Common myeloid progenitor, CD34-positive (primary cell): ENCODE measurements at places on chromosomes 5 and 9.

GRCh38 chr9:109742776-109743348, 37.1 kb upstream of the PALM2AKAP2 start:
- no peaks in the 10 kb centered on the region for H3K36me3 ChIP-seq
- H3K4me3 ChIP-seq = no peak overlapping the region
- no peak for DNase-seq

DNA sequence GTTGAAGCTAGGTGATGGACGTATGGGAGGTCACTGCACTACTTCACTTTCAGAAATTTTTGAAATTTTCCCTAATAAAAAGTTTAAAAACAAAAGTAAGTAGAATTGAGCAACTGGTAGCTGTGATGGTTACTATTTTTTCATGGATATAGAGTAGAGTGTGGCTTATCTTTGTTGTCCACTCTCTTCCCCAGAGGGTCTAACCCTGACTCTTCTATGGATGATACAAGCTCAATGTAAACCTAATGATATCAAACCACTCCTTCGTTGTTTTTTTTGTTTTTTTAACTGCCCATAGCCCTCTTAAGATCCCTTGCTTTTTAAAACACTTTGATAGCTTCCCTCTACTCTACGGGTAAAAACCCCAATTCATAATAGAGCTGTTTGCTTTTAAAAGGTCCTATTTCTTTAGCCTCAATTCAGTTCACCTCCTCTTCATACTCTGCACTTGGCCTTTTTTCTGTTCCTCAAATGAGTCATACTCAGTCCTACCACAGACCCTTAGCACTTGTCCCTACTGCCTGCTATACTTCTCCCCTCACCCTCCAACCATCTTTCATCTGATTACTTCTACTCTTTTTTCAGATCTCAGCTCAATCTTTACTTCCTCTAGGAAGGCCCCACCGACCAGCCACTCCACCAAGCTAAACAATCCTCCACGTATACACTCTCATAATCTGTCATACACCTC, 2.6 kb downstream of the HDAC3 start:
- H3K4me3 ChIP-seq = no peak overlapping the region
- H3K27me3 ChIP-seq = no peaks in the 10 kb centered on the region
- no peak for DNase-seq
- H3K4me1 ChIP-seq = peaks cover 4% of the 10 kb centered on the region

DNA sequence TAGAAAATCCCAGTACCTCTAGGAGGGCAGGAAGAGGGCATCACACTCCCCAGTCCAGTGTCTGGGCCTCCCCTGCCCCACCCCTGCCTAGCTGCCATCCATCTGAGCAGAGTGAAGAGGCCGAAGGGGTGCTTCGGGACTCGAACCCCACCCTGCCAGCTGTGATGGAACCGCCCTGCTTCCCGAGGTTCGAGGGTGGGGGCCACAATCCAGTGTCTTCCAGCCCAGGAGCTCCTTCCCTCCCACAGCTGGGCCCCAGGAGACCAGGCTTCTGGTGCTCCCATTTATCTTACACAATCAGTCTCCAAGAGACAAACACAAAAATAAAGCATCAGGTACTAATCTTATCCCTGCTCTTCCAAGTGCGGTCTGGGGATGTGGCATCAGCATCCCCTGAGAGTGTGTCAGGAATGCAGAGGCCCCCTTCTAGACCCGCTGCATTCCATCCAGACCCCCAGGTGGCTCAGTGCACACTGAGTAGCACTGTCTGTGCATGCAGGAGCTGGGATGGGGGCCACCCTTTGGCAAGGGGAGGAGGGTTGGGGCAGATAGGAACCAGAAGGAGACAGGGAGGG, 122.8 kb upstream of the TBC1D2 start:
- H3K27ac ChIP-seq = no peak overlapping the region
- peaks cover 3% of the 10 kb centered on the region for H3K4me1 ChIP-seq
- H3K27me3 ChIP-seq = no peaks in the 10 kb centered on the region
- H3K4me3 ChIP-seq = no peak overlapping the region
- H3K36me3 ChIP-seq = no peaks in the 10 kb centered on the region

DNA sequence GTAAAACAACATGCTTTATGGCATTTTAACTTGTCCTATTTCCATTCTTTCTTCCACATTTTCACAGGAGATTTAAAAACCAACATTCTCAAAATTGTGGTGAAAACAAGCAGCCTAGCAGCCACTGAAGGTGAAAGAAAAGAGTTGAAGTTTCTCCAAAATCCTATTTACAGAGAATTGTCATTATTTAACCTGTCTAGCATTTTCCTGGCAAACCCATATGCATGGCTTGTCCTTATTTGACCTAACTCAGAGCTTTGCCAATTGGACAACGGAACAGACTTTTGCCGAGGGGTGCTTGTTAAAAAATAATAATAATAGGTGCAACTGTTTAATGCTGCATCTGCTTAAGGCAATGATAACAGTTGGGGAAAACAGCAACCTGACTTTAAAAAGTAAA, 80.4 kb upstream of the PCSK5 start:
- H3K36me3 ChIP-seq = no peaks in the 10 kb centered on the region
- no peak overlapping the region for H3K27ac ChIP-seq
- H3K27me3 ChIP-seq = no peaks in the 10 kb centered on the region
- no peak for DNase-seq
- H3K4me1 ChIP-seq = no peaks in the 10 kb centered on the region

DNA sequence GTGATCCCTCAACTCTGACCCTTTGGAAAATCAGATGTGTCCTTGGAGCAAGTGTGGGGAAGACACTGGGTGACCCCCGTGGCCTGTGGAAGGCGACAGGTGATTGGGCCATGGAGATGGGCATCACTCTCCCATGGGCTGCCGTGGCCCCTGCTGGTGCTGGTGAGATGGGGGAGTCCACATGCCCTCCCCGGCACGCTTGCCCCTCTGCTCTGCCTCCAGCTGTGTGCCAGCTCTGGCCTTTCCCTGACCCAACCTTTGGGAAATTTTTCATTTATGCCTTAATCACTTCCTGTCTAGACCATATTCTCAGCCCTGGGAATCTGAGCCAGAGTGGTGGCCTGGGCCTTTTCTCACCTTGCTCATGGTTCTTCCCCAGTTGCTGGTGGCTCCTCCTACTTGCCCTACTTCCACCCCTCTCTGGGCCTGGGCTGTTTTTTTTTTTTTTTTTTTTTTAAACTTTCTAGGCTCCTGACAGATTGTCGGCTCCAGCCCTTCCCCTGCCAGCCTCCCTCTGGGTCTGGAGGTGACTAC, 56.6 kb downstream of the RGS3 start:
- DNase-seq = no peak
- H3K27ac ChIP-seq = no peak overlapping the region
- H3K27me3 ChIP-seq = no peaks in the 10 kb centered on the region
- peaks cover 44% of the 10 kb centered on the region for H3K36me3 ChIP-seq
- H3K4me1 ChIP-seq = peaks cover 41% of the 10 kb centered on the region

DNA sequence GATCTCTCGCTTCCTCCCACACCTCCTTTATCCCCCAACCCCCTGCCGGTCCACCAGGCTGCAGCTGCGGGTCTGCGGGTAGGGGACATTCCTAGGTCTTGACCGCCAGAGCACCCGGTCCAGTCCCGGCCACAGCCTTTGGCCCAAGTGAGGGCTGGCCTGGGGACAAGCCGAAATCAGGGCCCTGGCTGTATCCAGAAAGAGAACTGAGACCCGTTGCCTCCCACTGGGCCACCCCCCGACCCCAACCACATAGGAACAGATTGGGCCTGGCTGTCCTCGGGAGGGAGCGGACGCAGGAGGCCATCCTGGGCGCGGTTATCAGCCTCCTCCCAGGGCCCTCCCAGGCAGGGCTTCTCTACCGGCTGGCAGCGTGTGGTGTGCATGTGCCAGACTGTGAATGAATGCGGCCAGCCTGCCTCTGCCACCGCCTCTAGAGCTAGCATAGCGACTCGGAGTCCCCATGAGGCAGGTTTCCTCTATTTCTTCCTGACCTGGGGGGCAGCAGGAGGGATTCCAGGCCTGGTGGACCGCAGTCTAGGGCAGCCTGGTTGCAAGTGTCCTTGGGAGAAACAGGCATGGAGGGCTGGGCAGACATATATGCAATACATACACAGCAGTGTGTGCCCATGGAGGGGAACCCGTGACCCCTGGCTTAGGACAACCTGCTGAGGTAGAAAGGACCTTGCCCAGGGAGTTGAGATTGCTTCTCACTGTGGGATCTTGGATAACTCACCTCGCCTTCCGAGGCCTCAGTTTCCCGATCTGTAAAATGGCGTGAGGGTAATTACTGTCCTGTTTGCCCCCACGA, 1.2 kb downstream of the N4BP3 start:
- peaks cover 66% of the 10 kb centered on the region for H3K4me1 ChIP-seq
- no peaks in the 10 kb centered on the region for H3K27me3 ChIP-seq
- H3K27ac ChIP-seq = no peak overlapping the region
- H3K36me3 ChIP-seq = no peaks in the 10 kb centered on the region
- no peak for DNase-seq

DNA sequence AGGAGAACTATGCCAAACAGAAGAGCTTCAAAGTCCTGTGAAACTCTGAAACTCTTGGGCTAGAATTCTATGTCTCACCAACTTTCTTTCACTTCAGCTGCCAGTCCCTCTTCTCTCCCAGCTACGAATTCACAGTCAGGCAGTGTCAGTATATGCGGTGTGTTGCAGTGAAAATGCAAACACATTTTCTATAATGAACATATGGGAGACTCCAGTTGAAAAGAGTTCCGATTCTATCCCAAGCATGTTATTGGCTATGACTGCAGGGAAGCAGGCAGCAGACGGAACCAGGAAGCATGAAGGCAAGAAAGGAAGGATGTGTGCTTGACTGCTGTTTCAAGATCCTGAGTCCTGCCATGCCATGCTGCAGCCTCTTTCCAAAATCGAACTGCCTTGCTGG, 515.7 kb upstream of the TLE4 start:
- peaks cover 8% of the 10 kb centered on the region for H3K4me1 ChIP-seq
- no peak for DNase-seq
- no peak overlapping the region for H3K4me3 ChIP-seq
- H3K36me3 ChIP-seq = no peaks in the 10 kb centered on the region
- no peaks in the 10 kb centered on the region for H3K27me3 ChIP-seq

GRCh38 chr5:125409234-125409860, 662.9 kb upstream of the ZNF608 start:
- no peaks in the 10 kb centered on the region for H3K36me3 ChIP-seq
- no peak overlapping the region for H3K4me3 ChIP-seq
- no peaks in the 10 kb centered on the region for H3K27me3 ChIP-seq
- peaks cover 21% of the 10 kb centered on the region for H3K4me1 ChIP-seq
- no peak for DNase-seq

DNA sequence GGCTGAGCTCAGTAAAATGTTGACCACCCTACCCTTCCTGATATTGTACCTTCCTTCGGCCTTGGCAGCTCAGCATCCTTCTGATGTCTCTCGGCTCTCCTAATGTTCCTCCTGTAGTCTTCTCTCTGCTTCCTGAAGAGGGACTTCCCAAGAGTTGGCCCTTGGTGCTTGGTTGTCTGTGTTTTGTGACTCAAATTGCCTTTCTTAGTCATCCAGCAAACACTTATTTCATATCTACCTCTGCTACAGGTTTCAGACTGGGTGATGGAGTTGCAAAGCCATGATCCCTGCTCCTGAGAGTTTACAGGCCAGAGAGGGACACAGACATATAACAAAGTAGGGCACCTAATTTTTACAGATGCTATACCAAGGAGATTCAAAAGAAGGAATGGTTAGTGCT, 70.1 kb downstream of the SV2C start:
- H3K27ac ChIP-seq = no peak overlapping the region
- H3K4me3 ChIP-seq = no peak overlapping the region
- no peaks in the 10 kb centered on the region for H3K27me3 ChIP-seq
- no peak for DNase-seq

- no peak overlapping the region for H3K4me3 ChIP-seq
- H3K36me3 ChIP-seq = no peaks in the 10 kb centered on the region
- no peak overlapping the region for H3K27ac ChIP-seq
- no peaks in the 10 kb centered on the region for H3K4me1 ChIP-seq
Measured at GRCh38 chr9:12230708-12231107, 462.5 kb upstream of the TYRP1 start.

GRCh38 chr5:59608745-59609144, 284.8 kb downstream of the PDE4D start:
- no peak overlapping the region for H3K4me3 ChIP-seq
- no peaks in the 10 kb centered on the region for H3K36me3 ChIP-seq
- no peak overlapping the region for H3K27ac ChIP-seq
- H3K27me3 ChIP-seq = no peaks in the 10 kb centered on the region
- DNase-seq = peak; percentile 76
- peaks cover 4% of the 10 kb centered on the region for H3K4me1 ChIP-seq

- H3K27ac ChIP-seq = no peak overlapping the region
- H3K4me1 ChIP-seq = no peaks in the 10 kb centered on the region
- no peaks in the 10 kb centered on the region for H3K36me3 ChIP-seq
- H3K27me3 ChIP-seq = no peaks in the 10 kb centered on the region
- no peak overlapping the region for H3K4me3 ChIP-seq
Measured at GRCh38 chr5:35342664-35343063, 112.4 kb upstream of the PRLR start.

DNA sequence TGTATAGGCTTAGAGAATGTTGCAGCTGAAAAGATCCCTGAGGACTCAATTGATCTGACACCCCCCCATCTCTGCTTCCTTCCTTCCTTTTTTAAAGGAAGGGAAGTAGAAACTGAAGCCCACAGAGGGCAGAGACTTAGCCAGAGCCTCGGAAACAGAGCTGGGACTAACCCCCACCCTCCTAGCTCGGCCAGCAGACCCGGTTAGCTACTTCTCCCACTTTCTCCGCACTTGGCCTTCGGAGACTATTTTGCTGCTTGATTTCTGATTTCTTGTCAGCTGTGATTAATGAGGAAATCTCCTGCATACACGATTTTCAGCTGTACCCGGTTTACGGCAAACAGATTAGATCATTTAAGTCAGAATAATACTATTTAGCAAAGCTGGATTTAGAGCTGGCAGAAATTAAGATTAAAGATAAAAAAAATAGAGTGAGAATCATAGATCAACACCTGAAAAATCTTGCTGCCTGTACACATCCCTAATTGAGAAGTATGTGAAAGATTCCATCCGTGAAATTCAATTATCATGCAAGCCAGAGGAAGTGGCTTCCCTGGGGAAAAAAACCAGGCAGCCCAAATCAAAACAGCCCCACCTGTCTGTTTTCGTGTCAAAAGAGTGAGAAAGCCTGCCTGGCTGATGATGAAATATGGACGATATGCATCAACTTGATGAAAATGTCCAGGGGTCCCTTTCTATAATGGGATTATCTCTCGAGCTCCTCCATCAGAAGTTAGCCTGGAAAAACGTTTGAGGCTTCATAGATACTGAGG, 159.5 kb upstream of the SHB start:
- DNase-seq = no peak
- H3K27me3 ChIP-seq = no peaks in the 10 kb centered on the region

GRCh38 chr5:69034898-69035297, 58.9 kb upstream of the SLC30A5 start:
- no peaks in the 10 kb centered on the region for H3K36me3 ChIP-seq
- no peak for DNase-seq
- H3K4me3 ChIP-seq = no peak overlapping the region

GRCh38 chr5:178309271-178310013, 76.8 kb upstream of the PHYKPL start:
- no peaks in the 10 kb centered on the region for H3K36me3 ChIP-seq
- H3K4me1 ChIP-seq = no peaks in the 10 kb centered on the region
- DNase-seq = no peak
- no peak overlapping the region for H3K4me3 ChIP-seq
- no peak overlapping the region for H3K27ac ChIP-seq
- no peaks in the 10 kb centered on the region for H3K27me3 ChIP-seq
